ENCODE measurements at places on chromosomes 3 and 15. TPM values are rescaled to one million over a fixed set of nuclear protein-coding genes. Genes with fewer than 3 reads are reported as not detected.

DNA sequence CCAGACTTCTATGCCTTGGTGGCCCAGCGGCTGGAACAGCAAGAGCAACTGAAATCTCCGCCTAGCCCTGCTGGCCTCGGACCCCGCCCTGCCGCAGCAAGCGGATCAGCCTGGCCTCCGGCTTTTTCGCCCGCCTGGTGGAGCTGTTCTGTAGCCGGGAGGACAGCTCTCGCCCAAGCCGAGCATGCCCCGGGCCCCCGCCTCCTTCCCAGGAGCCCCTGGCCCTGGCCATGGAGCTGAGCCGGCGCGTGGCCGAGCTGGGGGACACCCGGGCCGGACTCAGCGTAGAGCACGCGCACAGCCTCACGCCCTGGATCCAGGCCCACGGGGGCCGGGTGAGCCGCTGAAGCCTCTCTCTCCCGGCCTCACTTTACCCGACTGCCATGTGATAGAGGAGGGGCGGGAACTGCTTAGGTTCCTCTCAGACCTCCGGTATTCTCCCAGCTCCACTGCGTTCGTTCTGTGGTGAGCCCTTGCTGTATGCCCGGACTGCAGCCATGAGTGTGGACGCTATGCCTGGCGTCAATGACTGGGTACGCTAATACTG, 24.1 kb upstream of the MRPL3 start:
- peak; percentile 86 for DNase-seq

- DNase-seq: no peak
These were observed 22.6 kb downstream of the DNASE1L3 start for GRCh38 chr3:58188173-58188564.

DNA sequence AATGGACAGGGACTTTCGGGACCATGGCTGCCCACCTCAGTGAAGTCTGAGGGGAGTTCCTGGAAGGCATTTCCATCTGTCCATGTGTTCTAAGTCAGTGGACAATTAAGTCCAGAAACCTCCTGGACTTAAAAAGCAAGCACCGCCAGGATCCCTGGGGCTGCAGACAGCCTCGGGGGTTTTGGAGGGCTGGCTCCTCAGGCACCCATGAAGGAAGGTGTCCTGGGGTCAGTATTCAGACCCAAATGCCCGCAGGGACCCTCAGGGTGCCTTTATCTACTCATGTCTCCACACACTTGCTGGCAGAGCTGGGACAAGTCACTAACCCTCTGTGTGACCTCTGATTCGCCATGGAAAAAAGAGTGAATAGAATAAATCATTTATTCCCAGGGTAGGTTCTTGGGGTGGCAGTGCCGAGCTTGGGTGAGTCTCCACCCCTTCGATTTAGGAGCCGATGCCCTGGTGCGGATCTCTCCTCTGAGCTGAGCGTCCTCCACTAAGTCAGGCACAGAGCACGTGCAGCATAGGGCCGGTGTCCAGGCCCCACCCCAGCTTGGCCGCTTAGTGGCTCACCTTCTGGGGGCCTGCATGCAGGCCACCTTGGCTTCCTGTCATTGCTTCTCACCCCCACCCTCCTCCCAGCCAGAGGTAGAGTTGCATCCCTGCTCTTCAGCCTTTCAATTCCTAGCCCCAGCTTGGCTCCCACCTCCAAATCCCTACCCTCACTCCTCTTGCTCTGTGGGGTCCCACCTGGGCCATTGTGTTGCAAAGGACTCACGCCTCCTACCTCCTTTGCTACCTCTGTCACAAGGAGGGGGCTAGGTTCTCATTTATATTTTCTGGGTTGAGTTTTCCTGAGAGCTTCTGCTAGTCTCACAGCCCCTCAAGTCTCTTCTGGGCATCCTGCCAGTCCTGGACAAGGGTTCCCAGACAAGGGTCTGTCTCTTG, 19.9 kb downstream of the SLC6A6 start:
- DNase-seq: no peak

DNA sequence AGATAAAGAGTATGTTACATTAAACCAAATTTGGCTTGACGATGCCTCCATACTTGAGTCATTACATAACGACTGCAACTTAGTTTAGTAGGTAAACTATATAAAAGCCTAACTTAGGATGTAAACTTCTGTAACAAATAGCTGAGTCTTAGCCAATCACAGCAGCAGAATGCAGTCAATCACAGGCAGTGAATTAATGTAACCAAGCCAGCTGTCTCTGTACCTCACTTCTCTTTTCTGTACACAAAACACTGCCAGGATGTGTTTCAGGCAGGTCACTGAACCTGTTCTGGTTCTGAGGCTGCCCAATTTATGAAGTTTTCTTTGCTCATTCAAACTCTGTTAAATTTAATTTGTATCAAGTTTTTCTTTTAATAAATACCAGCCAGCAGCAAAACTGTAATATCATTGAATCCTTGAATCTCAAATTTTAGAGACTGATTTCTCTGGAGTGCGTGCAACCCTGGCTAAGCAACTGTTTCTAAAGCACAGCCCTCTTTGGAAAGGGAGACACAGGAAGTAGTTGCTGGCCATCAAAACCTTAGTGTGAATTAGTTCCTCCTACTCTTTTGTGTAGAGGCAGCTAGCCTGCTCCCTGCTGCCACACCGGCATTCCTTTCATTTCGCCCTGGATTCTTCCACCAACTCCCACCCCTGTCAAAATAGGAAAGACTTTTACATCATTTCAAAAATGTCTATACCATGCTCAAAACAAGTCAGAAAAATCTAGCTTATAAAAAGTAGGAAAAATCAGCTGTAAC, 15.2 kb downstream of the RFTN1 start:
- DNase-seq: no peak

DNA sequence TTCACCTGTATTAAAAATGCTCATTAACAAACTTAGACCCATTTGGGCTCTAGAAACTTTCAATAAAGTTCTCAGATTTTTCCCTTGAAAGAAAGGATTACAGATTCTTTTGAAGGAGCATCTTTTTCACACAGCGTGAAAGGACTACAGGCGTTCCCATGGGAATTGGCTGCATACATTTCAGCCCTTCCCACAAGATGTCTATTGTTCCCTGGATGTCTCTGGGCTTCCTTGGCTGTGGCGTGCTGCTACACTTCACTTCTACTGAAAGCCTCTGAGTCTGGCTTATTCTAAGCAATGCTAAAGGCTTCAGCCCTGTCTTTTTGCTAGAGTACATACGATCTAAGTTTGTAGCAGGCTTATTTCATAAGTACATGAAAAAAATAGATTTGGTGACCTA, 1.4 kb downstream of the VEPH1 start:
- DNase-seq: no peak

DNA sequence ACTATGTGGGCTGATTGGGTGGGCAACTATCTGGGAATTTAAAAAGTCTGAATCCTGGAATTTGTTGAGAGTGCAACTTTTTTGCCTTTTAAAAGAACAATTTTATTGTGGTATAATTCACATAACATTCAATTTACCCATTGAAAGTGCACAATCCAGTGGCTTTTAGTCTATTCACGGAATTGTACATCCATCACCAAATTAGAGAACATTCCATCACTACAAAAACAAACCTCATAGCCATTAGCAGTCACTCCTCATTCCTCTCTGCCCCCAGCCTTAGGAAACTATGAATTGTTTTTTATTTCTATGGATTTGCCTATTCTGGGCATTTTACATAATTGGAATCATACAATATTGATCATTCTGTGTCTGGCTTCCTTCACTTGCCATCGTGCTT, 101.8 kb upstream of the ALDH1A3 start:
- DNase-seq: no peak

GRCh38 chr3:197746801-197747237, 2.9 kb upstream of the FYTTD1 start:
- DNase-seq: no peak

DNA sequence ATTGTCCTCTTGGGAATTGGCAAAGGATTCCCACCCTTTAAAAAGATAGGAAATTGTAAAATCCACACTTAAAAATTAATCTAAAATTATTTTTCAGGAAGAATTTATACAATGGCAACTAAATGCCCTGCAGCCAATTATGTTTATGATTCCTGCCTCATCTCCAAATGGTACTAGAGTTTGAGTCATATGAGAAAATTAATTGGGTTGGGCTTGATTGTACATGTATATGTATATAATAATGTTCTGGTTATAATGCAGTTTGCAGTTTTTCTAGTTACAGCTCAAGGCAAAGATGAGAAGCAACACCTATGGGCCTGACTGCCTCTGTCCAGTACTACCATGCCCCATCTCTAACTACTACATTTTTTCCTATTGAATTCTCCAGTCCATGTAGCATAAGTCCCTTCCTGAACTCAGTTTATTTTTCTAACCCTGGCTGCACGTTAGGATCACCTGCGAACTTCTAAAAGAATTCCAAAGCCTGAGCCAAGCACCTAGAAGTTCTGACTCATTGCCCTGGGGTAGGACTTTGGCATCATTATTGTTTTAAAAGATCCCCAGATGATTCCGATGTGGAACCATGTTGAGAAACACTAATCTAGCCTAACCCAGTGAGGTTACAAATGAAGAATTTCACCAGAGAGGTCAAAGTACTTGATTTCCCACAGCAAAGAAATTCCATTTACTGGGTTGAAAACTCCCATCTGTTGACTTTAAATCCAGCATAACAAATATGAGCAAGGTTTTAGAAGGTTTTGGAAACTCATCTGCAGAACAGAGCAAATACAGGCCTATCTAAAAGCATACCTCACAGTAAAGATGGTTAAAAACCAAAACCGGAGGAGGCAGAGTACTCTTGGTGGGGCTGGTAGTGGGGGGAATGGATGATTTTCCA, 19.4 kb downstream of the TGFBR2 start:
- peak; percentile 2 for DNase-seq

PARP9 gene
- total RNA-seq: 40.0 TPM

GOLGA6L7 gene
- not detected for total RNA-seq

CDHR4 gene
- 0.10 TPM for total RNA-seq

IQCF5 gene
- not detected for total RNA-seq

DNA sequence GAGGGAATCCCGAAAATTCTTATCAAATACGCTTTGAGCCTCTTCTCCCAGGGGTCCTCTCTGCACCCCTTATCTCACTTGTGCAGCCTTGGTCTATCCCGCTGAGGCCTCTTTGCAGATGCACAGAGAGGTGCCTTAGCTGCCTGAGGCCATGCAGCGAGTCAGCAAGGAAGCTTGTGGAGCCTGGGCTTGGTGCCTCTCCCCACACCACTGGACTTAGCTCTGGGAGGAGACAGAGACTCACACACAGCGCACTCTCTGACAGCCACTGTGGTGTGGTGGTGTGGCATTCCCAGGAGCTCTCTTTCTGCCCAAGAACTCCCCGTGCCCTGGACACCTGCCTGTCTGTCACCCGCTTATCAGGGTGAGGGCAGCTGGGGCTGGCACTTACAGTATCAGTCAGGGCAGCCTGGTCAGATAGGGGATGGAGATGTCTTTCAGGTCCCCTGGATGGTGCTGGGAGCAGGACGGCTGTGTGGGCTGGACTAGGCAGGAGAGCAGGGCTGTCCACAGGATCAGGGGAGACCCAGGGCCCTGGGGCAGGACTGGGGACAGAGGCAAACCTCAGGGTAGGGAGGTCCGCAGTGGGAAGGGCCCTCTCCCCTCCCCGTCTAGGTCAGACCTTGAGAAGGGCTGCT, 10.2 kb upstream of the LINGO1 start:
- DNase-seq: peak; percentile 41

DNA sequence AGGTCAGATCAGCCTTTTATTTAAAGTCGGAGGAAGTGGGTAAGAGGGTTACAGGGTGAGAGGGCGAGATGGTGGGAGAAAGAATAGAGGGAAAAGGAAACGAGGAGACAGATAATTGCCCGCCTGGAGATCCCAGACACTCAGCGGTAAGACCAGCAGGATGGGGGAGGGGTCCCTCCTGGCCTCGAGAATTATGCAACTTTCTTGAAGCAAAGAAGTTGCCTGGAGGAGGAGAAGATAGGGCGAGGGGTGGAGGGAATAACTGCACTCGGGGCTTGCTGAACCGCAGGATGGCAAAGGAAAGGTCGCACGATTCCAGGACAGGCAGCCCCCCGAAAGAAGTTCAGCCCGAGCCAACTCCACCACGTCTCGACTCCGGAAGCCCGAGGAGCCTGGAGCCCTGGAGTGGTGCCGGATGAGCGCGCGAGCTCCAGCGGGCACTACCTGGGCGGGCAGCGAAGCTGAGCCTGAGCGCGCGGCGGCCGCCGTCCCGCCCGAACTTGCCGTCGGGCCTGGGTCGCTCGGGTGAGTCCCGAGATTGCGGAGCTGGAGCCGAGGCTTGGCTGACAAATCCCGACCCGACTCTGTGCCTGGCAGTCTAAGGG, 402 bp downstream of the WWTR1 start:
- no peak for DNase-seq

CPEB1 gene
- total RNA-seq: 32.7 TPM

- DNase-seq: no peak
These were observed 18.9 kb downstream of the NR1I2 start for GRCh38 chr3:119800844-119801243.

PP2D1 gene
- not detected for total RNA-seq

- no peak for DNase-seq
These were observed 243.2 kb downstream of the ROBO2 start for GRCh38 chr3:77283108-77283507.

OR5K2 gene
- total RNA-seq: not detected

DNA sequence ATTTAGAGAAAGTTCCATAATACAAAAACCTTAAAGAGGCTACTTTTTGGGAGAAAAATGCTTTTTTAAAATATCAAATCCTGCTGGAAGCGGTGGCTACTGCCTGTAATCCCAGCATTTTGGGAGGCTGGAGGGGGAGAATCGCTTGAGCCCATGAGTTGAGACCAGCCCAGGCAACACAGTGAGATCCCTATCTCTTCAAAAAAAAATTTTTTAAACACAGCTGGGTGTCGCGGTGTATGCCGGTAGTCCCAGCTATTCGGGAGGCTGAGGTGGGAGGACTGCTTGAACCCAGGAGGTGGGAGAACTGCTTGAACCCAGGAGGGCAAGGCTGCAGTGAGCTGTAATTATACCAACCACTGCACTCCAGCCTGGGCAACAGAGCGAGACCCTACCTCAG, 14.2 kb downstream of the SLTM start:
- no peak for DNase-seq

GRCh38 chr3:141530415-141530768, 43.6 kb downstream of the RASA2 start:
- no peak for DNase-seq

GRCh38 chr15:79130535-79131130, 40.1 kb upstream of the RASGRF1 start:
- no peak for DNase-seq

GRCh38 chr3:53411371-53411770, 64.0 kb upstream of the DCP1A start:
- DNase-seq: no peak

DNA sequence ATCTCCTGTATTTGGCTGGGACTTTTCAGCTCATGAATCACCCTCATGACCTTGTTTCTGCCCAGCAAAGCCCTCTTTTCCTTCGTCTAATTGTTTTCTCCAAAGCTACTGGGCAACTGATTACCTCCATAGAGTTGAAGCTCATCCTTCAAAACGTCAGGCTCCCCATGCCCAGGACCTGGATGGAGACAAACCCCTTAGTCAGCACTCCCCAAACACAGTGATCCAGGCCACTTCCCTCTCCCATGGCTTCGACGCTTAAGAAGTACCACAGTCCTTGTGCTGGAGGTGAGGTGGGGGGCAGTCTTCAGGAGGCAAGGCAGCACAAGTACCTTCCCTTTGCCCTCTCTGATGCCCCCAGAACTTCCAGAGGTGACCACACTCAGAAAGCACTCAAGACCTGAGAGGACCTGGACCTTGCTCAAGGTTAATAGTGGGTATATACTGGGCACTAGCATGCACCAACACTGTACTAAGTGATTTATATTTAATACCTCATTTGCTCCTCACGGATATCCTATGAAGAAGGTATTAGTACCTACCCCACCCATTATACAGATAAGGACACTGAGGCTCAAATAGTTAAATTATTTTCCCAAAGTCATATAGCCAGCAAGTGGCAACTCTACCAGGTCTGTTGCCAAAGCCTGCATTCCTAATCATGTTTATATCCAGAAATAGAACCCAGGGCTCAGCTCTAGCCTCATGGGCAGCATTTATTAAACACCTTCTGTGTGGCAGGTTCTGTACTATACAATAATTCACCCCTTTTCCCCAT, 16.5 kb downstream of the TMEM40 start:
- no peak for DNase-seq

Data from MG63 (cell line).